ENCODE measurements at places on chromosomes 7 and 10.
A peak's percentile ranks its signal among the peaks of the same experiment; 100 is the strongest.

- DNase-seq: peak; percentile 22
Measured at GRCh38 chr7:23544913-23545354, 13.2 kb upstream of the TRA2A start.

DNA sequence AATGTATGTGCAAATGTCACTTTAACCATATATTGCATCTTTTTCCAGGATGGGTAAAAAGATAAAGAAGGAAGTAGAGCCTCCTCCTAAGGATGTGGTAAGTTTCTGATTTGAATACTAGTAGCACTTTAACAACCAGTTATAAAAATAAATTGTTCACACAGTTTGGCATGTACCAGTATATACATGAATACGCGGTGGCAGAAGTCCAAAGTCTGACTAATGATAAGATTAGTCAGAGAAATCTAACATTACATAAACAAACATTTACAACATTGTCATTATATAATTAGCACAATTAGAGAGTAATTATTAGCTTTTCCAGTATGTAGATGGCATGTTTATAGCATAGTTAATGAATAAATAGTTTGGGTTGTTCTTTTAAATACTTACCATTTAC lies 4.1 kb downstream of the ARMC3 start:
- no peak for DNase-seq

- DNase-seq: no peak
Measured at GRCh38 chr10:785861-786214, 96.4 kb upstream of the DIP2C start.

DNA sequence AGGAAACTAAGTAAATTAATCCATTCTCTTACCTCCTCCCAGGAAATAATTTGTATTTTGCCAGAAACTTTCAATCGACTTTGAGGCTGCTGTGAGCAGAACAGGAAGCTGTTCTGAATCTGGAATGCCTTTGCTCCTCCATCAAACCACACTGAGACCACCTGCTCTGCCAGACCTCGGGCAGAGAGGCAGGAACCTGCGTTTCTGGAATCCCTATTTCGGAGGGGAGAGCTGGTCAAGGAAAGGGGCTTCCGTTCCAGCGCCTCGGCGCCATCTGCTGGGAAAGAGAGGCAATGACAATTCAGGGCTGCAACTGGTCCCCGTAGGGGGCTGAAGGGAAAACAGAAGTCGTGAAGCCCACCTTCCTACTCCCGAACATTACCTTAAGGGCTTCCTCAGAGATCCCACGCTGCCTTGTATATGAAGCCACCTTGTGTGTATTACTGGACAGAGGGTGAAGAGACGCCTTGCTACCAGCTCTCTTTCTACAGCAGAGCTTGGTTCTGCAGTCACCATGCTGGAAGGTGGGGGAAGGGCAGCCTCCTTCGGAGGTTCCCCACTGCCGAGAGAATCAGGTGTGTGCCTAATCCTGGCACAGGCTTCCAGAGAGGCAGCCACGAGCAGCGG lies 31.2 kb downstream of the ZNF467 start:
- peak; percentile 33 for DNase-seq

- DNase-seq: no peak
Measured at GRCh38 chr10:30294476-30295240, 54.4 kb downstream of the MTPAP start.

DNA sequence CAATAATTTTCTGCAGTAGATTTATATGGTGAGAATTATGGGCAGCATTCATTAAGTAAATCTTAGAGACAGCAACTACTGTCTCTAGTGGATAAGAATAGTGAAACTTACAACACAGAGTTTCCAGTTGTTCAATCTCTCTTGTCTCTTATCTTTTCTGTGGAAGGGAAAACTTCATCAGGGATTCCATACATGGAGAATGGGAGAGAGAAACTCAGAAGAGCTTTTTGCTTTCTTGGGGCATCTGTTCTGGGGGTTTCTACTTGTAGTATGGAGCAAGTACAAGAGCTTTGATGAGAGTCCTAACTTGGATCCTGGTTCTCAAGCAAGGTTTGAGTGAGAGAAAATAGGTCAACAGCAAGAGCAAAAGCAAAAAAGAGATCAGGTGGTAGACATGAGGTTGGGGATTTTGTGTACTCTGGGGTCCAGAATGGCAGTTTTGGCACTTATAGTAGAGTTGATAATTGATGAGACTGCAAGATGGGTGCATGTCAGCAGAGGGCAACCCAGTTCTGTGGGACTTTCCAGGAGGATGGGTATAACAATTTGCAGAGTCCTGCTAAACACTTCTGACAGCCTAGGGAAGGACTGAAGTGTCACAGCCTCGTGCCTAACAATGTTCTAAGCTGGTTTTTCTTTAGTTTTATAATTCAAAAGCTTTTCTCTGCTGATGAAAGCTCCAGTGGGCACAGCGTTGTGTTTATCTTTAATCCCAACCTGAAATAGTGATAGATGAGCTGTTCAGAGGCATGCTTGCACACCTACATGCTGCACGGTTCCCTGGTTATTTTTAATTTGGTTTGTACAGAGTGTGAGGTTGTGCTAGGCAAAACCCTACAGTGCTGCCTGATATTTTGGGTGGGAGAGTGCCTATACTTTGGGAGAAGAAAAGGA lies 32.0 kb upstream of the STRIP2 start:
- DNase-seq: no peak

DNA sequence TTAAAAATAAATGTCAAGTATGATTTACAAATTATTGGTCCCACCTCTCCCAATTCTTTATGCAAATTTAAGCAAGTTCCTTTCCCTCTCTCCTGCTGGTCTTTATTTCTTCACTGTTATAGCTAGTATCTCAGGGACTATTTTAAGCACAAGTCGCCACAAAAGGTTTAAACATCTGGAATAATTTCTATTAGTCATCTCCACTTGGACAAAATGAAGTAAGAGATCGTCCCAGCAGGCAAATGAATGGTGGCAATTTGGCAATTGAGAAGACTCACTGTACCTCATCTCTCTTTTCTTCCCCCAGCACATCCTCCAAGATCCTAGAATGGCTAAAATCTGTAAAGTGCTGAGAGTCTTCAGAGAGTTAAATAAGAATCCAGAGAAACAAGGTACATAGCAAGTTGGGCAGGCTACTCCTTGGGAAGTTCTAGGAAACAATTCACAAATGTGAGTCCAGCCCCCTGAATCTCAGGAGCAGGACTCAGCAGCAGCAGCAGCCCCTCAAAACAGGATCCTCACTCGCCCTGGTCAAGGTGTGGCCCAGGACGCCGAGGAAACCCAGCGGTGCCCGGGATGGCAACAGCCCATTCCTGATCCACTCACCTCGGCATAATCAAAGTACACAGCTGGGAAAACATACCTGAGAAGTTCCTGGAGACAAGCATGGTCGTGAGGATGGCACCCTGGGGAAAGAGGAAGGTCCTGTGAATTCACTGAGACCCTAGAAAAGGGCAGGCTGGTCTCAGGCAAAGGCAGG lies 30.3 kb upstream of the NDST2 start:
- peak; percentile 74 for DNase-seq

DNA sequence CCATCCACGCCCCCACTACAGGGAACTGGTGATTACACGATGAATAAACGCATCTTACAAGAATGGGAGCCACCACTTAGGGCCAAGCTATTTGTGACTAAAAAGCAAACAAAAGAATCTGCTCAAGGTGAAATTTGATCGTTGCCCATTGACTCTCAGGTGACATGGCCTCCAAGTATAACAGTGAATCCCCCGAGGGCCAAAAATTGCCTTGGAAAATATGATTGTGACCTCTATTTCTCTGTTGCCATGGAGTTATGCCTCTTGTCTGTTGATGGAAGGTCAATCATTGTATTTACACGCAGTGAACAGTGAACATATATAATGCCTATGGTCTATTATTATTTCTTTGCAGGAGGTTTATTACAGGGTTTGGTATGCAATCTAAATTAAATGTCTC lies 282.3 kb downstream of the KLF6 start:
- DNase-seq: no peak

- DNase-seq: no peak
Measured at GRCh38 chr7:29369909-29370488, 175.4 kb downstream of the CHN2 start.

DNA sequence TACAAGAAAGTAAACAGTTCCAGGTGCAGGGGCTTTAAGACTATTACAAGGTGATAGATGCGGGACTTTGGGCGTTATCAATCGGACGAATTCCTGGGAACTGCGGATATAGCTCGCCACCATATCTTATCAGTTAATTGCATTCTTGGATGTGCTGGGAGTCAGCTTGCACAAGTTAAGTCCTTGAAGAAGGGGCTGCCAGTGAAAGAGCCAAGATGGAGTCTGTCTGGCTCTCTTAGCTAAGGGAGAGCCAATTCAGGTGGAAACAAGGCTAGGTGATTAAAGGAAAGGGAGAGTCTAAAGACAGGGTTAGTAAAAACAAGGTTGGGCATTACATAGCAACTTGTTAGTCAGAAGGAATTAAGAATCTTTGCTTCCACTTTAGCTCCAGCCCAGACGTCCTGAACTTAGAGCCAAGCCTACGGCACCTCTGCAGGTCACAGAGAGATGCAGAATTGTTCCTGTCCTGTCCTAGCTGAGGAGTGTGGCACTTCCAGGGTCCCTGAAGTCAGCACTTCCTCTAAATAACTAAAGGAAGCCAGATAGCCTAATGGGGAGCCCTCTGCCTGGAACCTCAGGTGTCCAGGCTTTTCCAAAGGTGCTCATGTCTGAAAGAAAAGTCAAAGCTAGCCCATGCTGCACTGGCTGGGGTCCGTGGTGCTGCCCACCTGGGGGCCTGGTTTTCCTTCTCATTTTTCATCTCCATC lies 17.3 kb downstream of the ZC3HAV1 start:
- no peak for DNase-seq

DNA sequence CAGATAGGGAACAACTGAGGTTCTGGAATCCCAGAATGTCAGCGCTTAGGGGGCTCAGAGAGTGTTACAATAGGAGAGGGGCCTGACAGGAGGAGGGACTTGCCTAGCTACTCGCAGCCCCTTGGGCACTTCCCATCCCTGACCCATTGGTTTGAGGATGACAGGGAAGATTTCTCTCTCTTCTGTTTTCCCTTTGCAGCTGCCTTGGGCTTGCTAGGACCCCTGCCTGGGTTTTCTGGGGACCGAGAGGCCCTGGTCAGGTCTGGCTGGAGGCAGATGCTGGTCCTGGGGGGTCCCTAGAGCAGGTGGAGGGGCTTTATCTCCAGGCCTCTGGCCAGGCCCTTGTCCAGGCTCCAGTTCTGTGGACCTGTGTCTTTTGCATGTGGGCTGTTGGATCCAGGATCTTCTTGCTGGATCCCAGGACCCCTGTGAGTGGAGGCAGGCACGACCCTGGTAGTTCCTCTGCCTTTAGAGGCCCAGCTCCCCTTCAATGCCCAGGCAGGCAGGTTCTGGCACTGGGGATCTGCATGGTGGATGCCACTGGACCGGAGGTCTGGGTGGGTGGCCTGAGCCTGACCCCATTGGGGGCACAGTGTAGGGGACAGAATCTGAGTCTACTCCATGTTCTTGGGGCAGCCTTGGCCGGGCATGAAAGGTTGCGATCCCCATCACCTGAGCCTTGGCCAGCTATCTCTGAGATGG lies 26.9 kb downstream of the RAMP3 start:
- DNase-seq: no peak

DNA sequence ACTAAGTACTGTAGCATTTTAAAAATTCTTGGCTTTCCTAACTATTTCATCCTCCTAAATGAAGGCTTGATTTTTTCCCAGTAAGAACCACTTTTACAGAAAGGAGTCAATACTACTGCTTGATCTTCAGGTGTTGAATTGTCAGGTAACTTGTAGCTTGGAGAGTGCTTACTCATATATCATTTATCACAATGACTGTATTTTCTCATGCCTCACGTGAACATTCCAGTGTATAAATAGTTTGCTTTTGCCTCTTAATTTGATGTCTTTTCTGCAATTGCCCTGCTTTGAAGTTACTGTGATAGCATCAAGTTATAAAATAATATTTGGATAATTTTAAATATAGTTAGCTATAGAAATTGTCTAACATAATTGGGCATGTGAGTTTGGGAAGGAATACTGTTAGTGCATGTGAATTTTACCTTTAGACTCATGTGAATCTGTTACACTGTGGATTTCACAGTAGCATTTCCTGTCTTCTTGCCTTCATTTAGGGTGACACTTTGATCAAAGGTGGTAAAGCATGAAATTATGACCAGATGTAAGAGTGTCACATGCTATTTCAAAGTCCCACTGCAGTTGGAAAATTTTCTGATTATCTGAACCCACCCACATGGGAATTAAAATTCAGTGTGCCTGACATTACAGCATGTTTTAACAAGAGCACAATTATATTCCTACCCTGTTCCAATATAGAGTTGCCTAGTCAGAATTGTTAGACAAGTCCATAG lies 962.8 kb downstream of the DNAJB9 start:
- DNase-seq: no peak

GRCh38 chr7:135971366-135971725 lies 5.8 kb downstream of the MTPN start:
- DNase-seq: no peak

DNA sequence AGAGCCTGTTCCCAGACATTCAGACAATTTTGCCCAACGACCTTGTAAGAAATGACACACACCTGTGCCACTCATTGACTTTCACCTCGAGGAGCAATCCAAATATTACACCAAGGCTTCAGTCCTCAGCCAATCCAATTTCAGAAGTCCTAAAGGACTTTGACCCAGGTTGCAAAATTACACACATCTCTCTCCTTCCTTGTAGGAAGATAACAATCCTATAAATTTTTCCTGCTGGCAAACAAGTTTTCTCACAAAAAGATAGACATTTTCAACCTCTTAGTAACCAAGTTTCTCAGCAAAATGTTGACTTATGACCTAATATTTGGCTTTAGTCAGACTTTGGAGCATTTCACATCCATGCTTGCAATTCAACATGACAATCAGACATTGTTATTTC lies 745.0 kb downstream of the GRID1 start:
- no peak for DNase-seq

GRCh38 chr10:128277267-128277840 lies 151.1 kb upstream of the MKI67 start:
- DNase-seq: no peak

GRCh38 chr7:91346426-91346825 lies 82.2 kb downstream of the FZD1 start:
- no peak for DNase-seq

GRCh38 chr10:9149134-9149533 lies 1094.6 kb downstream of the GATA3 start:
- DNase-seq: no peak

Measured in AG10803 (cell line).